ENCODE measurements at places on chromosomes 7 and 10. TPM values are rescaled to one million over a fixed set of nuclear protein-coding genes. Genes with fewer than 3 reads are reported as not detected.

GRCh38 chr10:14533295-14533694 lies 202.6 kb upstream of the FRMD4A start:
- no peak for DNase-seq

ADRB1 gene
- 35.0 TPM for total RNA-seq

DNA sequence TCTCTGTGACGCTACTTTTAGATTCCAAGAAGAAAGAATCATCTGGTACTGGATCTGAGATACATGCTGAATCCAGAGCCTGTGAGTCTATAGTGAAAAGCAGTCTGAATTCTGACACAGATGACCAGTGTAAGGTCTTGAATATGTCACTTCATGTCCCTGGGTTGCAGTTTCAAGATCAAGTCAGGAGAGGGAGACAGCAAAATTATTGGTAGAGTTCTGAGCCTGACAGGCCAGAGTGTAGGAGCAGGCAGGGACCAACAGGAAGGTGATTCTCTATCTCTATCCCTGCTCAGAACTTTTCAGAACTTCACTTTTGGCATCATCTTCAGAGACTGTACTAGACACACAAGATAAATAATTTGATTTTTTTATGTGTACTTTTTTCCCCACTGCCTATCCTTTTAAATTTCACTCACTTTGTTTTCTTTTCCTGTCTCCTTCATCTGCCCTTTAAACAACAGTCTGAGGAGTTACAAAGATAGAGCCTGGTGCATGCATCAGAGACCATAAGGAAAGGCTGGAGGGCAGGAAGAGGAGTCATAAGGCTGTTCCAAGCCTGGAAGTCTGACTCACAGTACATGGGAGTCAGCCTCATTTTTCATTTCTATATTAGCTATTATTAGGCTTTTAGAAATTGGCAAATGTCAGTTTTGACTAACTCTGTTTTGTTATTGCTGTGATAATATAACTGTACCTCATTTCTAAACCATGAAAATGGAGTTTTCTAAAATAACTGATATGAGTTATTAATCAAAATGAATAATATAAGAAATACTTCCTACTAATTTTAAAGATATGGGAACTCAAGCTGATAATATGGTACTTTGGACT lies 120.2 kb upstream of the TMEM229A start:
- no peak for DNase-seq

VAX1 gene
- total RNA-seq = not detected

DNA sequence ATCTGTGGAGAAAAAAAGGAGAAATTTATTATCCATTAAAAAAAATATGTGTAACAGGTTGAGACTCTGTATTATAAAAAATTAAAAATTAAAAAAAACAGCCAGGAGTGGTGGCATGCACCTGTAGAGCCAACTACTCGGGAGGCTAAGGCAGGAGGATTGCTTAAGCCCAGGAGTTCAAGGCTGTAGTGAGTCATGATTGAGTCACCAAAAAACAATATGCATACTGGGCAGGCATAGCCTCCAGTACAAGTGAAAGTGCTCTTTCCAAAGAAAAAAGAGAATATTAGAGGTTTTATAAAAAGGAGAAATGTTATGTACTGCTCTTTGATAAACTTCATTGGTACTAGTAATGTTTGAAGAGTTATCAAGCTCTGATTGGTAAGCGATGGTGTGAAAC lies 647.1 kb upstream of the ZWINT start:
- DNase-seq = no peak

DNA sequence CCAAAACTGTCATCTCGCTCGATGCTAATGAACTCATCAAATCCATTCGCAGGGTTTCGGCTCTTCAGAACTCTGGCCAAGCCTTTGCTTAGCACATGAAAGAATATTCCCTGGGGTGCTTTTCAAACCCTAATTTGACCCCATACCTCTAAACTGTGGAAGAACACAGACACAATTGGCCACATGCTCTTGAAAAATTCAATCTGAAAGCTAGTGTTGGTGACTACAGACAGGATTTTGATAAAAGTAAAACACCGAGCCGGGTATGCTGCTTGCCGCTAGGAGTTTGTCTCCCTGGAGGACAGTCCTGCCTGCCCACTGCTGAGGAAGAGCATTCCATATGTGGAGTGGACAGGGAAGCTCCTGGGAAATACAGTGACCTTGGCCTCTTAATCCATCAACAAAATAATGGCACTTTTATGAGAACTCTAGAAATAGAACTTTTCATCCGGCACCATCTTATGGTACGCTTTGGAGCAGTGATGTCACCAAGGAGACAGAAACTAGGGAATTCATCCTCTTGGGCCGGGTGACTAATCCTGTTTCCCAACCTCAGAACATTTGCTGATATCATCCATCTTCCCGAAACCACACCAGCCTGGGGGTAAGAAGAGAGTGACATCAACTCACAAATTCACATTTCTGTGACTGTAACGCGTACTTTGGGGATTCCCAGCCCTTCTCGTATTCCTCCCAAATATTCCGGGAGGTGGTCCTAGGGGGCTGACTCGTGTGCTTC lies 34.2 kb downstream of the MTURN start:
- DNase-seq = no peak

GRCh38 chr10:131099028-131099726 lies 212.3 kb downstream of the TCERG1L start:
- no peak for DNase-seq

- DNase-seq = no peak
Measured at GRCh38 chr7:51224811-51225595, 91.6 kb downstream of the COBL start.

DNA sequence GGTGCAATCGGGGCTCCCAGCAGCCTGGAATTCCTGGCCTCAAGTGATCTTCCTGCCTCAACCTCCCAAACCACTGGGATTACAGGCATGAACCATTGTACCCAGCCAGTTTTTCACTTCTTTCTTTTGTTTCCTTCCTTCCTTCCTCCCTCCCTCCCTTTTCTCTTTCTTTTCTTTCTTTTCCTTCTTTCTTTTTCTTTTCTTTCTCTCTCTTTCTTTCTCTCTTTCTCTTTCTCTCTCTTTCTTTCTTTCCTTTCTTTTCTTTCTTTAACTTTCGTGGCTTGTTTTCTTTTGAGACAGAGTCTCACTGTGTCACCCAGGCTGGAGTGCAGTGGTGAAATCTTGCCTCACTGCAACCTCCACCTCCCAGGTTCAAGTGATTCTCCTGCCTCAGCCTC lies 12.3 kb downstream of the ORAI2 start:
- no peak for DNase-seq

PALD1 gene
- total RNA-seq = 5.1 TPM

DNA sequence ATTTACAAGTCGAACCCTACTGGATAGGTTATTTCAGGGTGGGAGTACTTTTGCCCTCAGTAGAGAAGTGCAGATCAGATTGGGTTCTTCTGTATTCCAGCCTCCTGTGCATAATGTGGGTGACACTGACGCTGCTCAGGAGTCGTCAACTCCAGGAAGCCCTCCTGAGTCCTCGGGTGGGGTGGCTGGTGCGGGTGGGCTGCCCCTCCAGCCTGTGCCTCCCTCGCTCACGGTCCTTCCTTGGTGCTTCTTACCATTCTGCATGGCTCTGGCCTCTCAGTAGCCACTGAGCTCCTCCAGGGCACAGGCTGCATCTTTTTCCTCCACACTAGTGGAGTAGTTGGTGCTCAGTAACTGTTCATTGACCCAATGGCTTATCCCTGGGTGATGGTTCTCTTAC lies 4.3 kb downstream of the CDH23 start:
- DNase-seq = no peak

DNA sequence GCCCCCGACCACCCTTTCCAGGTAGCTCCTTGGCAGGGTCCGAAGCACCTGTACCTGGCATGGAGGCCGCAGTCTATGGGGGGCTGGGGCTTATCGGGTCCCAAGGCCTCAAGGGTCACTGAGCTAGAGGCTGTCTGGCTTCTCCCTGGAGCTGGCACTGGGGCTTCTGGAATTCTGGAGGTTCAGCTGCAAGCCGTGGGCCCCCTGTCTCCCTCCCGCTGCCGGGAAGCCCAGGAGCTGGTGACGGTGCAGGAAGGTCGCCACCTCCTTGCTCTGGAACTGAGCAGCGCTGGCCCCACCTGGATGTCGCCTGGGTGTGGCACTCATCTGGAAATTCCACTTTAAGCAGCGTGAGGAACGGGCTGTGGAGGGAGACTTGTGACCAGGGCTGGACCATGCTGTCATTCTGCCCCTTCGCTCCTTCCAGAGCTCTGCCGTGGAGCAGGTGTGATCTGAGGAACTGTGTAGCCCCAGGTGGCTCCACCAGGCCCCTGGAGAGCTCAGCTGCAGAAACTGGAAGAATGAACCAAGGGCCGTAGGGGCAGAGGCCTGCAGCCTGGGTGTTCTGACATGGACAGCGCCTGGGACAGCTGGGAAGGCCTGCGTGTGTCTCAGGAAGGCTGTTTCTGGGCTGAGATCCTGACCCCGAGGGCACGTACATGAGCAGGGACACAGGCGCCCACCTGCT lies 129.7 kb upstream of the PPP2R2D start:
- DNase-seq = no peak

DNA sequence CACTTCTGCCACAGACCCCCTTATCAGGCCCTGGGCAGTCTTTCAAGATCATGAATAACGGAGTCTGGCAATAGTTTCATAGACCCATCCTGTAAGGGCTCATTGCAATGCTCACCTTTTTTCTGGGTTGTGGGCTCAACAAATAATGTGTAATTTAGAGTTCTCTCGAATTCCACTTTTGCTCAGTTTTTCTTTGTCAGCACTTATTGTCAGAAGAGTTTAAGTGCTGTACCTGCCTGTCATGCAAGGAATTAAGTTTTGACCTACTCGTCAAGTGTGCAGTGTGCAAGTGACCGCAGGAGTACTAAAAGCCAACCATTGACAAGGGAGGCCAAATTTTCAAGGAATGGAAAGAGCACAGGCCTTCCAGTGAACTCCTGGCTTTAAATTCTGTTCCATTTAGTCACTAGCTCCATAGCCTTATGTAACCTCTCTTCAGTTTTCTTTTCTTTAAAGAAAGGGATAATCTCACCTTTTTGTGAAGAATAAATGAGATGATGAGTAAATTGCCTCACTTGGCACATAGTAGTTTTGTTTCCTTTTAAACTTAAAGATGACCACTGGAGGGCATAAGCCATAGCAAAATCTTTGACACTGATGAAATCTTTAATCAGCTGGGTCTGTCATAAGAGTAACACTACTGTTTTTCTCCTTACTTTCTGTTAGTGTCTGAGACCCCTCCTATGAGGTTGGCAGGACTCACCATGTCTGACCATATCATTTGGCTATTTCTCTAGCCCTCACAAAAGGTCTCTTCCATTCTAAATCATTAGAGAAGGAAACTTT lies 313.3 kb downstream of the TYW1 start:
- no peak for DNase-seq

DNA sequence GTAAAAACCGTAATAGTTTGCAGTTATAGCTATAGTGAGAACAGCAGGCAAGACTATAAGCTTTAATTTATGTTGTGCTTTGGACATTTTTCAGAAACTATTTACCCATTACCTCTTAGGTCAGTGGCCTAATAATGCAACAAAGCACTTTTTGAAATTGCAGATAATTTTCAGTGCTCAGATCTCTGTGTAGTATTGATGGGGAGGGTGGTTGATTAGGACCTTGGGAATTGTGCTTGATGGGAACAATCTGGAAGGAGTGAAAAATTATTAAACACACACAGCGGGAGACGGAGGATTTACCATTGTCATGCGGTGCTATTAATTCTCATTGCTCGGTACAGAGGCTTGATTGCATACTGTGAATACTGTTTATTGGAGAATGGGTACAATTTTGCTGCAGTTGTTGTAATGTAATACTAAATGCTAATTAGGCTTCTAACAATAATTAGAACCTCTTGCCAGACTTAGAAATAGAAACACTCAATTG lies 304.8 kb downstream of the LRMDA start:
- DNase-seq = no peak
